ENCODE measurements at places on chromosomes 16 and 17.

DNA sequence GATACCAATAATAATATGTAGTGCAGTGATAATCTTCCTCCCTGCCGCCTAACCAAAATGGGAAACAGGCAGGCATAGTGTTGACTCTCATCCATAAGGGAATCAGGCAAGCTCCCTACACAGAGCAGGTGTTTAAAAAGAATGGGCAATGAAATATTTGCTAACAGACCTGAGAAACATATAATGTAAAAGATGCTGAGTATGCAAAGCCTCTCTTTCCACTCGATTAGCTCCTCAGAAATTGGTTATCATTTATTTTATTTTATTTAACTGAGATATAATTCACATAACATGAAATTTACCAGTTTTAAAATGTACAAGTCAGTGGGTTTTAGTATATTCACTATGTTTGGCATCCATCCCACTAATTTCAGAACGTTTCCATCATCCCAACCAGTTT, 317.7 kb upstream of the TBX2 start:
- DNase-seq = no peak

GRCh38 chr16:1713933-1714332, 7.9 kb downstream of the MAPK8IP3 start:
- DNase-seq = no peak

DNA sequence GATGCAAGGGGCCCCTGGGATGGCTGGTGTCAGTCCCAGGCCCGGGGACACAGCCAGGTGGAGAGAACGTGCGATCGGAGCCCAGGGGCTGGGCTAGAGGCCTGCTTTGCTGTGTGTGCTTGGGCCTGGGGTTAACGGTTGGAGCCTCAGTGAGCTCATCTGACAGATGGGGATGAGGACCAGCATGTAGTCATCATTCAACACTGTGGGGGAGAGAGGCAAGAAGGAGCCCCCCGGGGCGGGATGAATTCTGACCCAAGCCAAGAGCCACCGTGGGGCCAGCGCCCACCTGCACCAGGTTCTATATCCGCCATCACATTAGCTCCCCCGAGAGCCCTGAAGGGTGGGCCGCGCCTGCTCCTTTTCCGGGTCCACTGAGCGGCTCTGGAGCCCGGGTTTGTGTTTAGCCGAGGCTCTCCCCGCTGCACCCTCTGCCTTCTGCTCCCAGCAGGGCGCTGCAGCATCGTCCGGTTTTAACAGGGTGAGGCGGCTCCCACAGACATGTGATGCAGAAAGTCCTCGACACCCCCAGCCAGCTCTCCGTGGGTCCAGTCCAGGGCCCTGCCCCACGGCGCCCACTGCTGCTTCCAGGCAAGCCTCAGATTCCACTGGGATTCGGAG, 365.7 kb downstream of the SEC14L1 start:
- no peak for DNase-seq

GRCh38 chr16:53556521-53556920, 53.5 kb upstream of the AKTIP start:
- DNase-seq = no peak

DNA sequence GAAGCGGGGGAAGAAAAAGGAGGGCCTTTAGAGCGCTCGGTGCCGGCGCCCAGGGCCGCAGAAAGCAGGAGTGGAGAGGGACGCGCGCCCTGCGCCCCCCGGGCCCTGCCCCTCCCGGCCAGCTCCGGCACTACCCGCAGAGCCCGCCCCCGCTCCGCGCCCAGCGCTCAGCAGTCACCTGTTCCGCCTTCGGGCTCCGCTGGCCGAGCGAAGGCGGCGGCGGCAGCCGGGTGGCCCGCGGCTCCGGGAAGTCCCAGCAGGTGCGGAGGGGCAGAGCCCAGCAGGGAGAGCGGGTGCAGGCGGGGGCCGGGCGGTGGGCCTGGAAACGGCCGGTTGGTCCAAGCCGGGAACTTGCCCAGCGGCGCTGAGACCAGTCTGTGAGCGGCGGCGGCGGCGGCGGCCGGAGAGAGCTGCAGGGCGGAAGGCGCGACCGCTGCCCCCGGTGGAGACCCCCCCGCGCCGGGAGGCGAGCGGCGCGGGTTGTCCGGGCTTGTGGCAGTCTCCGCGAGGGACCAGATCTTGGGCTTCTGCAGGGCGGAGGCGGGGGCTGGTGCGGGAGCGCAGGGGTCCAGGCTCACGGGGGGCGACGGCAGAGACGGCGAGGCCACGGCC, 2.2 kb downstream of the IRX3 start:
- DNase-seq = no peak

DNA sequence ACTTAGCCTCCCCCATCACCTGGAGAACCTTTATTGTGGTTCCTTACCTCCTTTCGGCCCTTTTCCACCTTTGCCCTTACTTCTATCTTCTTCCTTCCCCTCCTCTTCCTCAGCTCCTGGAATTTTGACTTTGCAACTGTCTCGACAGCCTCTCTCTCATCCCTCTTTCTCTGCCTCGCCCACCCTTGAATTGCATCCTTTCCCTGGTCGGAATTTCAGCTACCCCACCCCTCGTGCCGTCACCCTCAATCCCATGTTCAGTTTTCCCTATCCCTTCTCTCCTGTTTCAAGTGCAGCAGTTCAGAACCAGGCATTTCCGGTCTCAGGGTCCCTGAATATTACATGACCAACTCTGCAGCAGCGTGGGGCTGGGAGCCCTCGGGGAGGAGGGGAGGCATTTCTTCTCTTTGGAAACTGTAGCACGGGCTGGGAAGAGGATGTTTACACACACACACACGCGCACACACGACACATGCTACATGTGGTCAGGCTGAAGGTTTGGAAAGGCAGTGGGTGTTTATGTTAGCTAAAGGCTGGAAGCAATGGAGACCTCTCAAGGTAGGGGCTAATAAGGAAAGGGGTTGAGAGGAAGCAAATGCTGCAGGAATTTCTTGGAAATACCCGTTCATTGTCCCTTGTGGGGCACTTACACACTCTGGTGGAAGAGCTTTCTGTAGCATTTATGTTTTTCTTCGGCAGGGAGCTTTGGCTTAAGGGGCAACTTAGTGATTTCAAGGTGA, 971 bp downstream of the MINK1 start:
- no peak for DNase-seq

- DNase-seq = no peak
Measured at GRCh38 chr17:56289321-56289720, 136.0 kb downstream of the ANKFN1 start.

GRCh38 chr17:2240541-2240940, 63.0 kb downstream of the SMG6 start:
- DNase-seq = no peak

GRCh38 chr16:88691924-88692560, 5.7 kb upstream of the SNAI3 start:
- DNase-seq = no peak

DNA sequence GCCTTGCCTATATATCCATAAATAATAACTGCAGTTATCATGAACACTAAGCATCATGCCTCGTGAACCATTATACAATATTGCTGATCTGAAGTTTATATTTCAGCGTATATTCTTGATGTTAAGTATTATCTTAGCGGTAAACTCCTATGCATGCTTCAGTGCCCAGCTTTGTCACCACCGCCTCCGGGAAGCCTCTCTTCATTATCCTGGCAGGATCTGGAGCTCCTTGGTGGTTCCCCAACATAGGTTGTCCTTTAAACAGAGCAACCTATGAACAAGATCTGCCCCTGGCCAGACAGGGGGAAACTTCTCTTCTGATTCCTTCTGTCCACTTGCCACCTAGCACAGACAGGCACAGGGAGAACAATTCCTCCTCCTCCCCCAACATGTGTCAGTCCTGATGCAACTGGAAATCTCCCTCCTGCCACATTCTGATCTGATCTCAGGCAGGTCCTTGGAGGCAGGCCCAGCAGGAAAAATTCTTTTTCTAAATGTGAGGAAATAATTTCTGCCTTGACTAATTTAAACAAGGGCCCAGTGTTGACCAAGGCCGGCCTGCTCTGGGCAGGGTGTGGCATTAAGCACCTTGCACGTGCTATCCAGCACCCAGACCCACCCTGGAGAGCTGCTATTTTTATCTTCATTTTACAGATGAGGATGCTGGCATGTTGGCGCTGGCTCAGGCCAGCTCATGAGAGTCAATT, 22.4 kb downstream of the SPNS2 start:
- no peak for DNase-seq

GRCh38 chr17:61405686-61406536, 6.3 kb downstream of the TBX2 start:
- DNase-seq = no peak

DNA sequence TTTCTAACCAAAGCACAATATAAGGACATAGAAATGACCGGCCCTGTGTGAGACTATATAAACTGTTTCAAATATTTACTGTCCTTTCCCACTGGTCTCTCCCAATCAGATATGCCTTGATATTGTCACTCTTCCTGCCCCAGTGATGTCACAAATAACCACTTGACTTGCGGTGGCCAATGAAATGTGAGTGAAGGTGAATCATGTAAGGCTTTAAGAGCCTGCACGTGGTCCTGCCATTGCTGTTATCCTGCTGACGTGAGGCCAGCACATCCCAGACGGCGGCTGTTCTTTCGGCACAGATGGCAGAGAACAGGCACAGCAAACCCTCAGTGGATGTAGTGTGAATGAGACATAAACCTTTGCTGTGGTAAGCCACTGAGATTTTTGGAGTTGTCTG, 5.4 kb upstream of the KLHL11 start:
- no peak for DNase-seq

DNA sequence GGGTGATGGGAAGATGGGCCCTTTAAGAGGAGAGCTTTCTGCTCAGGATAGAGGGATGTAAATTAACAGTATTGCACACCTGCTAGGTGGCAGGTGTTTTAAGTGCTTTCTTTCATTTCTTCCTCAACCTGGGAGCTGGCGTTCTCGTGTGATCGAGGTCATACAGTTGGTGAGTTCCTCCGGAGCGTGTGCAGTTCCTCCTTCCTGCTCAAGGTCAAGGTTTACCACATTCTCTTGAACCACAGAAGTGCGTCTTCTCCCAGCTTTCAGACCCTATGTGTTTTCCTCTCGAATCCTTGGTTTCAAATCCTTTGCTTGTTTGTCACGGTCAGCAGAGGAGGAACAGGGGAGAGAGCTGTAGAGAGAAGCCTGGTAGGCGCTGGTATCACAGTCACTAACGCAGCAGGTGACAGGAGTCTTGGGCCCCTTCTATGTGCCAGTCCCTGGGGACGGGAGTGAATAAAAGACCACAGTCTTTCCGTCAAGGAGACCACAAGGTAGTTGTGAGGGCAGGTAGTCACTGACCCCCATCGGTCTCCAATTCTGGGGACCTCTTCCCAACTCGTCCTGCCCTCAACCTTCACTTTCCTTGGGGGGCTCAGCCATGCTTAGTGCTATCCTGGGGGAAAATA, 791 bp downstream of the DNAI2 start:
- DNase-seq = no peak

DNA sequence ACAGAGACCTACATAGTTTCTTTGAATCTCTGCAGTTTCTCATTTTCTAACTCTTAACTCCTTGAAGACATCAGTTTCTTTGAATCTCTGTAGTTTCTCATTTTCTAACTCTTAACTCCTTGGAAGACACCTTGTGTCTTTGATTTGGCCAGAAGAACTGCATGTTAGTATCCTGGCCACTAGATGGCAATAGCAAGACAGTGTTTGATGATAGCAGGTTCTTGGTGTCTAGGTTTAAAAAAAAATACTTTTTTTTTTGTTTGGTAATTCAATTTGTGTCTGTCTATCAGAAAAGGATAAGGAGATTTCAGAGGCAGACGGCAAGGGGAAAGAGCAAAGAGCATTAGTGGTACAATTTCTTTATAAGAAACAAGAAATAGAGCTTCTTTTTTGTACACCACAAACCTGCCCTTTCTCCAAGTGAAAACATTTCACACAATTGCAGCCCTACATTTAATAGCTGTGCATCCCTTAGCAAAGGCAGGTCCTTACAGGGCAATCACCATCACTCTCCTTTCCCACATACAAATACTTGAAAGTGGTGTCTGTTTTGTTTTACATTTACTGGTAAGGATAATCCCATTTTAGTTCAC, 1324.9 kb upstream of the CDH8 start:
- no peak for DNase-seq

DNA sequence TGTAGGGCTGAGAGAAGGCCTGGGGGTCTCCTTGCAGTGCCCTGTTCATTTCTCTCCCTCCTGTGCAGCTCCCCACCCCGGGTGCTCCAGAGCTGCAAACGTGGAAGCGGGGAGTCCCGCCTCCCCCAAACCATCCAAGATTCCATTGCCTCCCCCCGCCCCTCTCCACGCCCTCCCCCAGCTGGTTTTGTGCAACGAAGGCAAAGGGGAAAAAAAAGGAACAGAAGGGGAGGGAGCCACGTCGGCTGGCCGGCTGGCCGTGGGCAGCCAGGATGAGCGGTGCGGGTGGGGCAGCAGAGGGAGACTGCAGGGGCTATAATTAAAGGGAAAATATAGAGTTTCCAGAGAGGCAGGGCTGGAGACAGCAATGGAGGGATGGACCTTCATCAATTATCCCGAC, 1.7 kb upstream of the COL1A1 start:
- no peak for DNase-seq

DNA sequence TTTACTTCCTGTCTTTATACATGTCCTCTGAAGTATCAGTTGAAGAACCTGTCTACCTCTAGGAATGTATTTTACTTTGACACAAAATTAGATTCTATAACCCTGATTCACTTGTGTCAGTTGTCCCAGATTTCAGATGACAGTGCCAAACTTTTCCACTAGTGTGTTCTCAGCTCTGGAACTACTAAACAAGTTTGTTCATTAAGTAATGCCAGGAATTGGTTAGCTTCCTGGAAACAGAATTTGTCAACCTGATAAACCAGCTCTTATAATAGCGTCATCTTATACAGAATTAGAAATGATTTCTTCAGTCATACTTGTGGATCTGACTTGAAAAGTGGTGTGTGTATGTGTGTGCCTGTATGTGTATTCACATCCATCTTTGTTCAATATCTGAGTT, 7.4 kb downstream of the MAP3K3 start:
- no peak for DNase-seq

DNA sequence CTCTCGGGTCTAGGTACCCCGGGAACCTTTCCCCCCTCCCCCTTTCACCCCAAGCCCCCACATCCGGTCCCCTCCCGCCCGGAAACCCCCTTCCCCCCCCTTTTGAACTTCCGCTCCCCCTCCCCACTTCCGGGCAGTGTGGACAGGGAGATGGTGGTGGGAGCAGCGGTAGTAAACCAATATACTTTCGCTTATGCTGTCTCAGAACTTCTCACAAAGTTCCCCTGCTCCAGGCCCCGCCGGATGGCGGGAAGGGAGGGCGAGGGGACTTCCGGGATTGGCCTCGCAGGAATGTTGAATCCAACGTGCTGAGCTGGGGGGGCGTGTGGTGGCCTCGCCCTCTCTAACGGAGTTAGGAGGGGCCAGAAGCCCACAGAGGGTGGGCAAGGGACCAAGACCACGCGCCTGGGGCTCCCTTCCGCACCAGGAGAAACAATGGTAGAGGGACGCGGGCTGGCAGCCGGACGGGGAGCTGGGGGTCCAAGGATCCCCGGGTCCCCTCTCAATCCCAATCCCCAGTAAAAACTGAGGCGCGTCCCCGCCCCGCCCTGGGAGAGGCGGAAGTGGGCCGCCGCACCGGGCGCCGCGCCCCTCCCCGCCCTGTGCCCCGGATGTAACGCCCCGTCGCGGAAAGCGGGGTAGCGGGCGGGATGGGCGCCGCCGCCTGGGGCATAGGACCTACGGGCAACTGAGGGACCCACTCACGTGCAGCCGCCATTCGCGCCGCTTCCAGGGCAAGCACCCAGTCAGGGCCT, 742 bp downstream of the PFN1 start:
- peak; percentile 89 for DNase-seq

GRCh38 chr17:46960152-46960551, 18.9 kb downstream of the RPRML start:
- DNase-seq = no peak
